ENCODE measurements at places on chromosomes 4 and X.

GRCh38 chr4:74282926-74283325 is 25.3 kb upstream of the EPGN start:
- DNase-seq = no peak

DNA sequence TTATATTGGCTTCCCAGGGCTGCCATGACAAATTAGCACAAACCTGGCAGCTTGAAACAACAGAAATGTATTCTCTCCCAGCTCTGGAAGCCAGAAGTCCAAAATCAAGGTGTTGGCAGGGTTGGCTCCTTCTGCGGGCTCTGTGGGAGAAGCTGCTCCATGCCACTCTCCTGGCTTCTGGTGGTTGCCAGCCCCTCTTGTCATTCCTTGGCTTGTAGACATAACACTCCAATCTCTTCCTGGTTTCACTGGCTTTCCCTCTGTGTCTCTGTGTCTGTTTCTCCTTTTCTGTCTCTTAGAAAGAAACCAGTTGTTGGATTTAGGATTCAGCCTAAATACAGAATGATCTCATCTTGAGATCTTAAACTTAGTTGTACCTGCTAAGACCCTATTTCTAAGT is 85.5 kb downstream of the USP46 start:
- DNase-seq = no peak

DNA sequence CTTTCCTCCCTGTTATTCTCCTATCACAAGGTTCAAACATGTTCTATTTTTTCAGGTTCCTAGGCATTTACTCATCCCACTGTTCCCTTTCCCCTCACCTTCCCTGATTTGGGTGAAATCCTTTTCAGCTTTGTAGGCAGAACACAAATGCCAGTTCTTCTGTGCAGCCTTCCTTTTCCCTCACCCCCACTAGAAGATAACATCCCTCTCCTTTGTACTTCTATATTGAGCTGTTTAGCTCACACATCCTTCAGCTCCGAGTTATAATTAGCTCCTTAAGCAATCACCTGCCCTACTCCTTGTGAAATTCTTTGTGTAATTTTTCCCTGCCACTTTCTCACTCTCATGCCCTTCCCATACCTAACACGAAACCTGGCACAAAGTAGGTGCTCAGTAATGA is 240.9 kb downstream of the AR start:
- no peak for DNase-seq

- DNase-seq = no peak
Measured at GRCh38 chrX:17596061-17596460, 141.2 kb upstream of the SCML1 start.

DNA sequence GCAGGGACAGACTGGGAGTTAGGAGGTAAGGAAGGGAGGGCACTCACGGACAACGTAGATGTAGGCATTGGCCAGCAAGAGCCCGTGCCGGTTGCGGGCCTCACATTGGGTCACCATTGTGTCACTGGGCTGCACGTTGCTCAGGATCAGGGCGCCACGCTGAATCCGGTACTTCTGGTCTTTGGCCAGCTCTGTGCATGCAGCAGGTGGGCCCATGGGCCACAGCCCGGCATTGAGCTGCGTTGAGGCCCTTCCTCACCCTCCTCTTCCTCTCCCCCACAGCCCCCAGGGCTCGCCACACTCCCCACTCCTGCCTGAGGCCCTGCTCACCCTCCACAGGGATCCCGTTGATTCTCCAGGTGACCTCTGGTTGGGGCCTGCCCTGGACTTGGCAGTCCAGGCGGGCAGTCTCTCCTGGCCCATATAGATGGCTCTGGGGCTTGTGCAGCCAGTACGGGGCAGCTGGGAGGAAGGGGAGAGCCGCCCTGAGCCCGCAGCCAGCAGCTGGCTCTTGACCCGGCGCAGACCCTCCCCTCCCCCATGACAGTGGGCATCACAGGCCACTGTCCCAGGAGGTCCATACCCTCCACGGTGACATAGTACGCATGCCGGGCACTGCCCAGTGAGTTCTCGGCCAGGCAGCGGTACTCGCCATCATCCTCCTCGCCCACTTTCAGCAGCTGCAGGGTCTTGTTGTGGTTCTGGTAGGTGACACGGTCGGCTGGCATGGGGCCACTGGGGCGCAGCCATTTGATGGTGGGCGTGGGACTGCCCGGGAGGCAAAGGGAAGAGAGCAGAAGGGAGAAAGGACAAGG is 16.3 kb downstream of the L1CAM start:
- peak; percentile 1 for DNase-seq

DNA sequence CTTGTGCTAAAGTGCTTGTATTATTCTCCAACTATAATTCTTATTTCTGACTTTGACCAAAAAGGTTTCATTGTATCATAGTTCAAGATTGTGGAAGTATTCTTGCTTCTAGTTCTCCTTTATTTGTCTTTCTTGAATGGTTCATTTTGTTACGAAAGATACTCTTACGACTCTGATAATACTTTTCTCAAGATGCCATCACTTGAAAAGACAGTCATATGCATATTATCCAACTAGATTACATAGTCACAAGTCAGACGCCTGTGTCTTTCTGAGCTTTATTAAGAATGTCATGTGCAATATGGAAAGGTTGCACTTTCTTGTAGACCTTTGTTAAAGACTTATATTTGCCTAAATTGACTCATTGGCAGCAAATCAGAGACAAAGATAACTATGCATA is 71.4 kb upstream of the HPGD start:
- DNase-seq = no peak

DNA sequence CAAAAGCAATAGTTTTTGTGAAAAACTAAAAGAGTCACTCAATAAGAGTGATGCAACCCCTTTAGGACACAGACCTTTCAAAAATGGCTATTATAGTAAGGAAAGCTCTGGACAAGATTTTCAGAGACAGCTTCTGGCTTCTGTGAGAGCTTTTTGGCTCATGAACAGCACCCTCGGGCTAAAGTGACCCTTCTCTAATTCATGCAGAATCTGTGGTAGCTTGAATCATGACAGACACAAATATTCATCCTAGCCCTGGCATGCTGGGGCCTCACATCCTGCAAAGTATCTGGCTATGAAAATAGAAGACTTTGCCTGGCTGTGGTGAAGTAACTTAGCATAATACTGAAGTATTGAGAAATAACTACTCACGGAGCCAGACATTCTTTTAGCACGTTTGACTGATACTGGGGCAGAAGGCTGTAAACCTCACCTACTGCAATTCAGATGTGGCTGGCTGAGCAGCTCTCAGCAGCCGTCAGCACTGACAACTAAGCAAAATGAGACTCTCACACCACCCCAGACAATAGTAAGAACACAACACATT is 327.3 kb downstream of the MAPK10 start:
- no peak for DNase-seq

DNA sequence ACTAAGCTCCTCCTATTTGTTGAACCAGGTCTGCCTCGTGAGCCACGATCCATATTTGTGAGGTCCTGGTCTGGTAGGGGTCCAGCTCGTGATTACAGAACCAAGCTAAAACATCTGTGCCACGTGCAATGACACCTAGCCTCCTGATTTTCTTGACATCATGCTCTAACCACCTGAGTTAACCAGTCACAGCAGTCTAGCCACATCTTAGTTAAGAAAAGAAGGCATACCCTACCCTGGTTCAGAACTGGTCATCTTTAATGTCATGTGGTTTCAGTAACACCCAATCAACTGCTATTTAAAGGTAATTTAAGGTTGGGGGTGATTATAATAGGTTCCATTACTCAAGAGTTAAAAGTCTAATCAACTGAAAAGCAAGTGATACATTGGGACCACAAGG is 28.4 kb downstream of the ARHGEF6 start:
- DNase-seq = no peak

DNA sequence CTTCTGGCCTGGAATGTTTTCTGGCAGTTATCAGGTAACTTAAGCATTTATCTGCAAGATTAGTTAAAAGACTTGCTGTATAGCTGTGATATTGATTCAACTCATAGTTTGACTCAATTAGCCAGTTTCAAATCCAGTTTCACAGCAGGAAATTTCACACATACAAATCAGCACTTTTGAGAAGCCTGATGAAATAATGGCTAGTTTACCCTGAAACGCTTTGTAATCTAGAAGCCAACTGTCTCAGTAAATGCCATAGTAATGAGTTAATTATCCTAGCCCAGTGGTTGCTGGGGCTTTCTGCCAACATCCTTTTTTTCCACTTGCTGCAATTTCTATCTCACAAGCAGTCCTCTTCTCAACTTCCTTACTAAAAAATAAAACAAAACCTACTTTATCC is 53.1 kb downstream of the ARHGEF38 start:
- DNase-seq = no peak

GRCh38 chr4:16952462-16952871 is 54.0 kb upstream of the LDB2 start:
- no peak for DNase-seq

GRCh38 chr4:133154725-133155124 is 5.6 kb downstream of the PCDH10 start:
- DNase-seq = no peak

GRCh38 chr4:52366191-52366590 is 292.9 kb downstream of the USP46 start:
- DNase-seq = no peak

DNA sequence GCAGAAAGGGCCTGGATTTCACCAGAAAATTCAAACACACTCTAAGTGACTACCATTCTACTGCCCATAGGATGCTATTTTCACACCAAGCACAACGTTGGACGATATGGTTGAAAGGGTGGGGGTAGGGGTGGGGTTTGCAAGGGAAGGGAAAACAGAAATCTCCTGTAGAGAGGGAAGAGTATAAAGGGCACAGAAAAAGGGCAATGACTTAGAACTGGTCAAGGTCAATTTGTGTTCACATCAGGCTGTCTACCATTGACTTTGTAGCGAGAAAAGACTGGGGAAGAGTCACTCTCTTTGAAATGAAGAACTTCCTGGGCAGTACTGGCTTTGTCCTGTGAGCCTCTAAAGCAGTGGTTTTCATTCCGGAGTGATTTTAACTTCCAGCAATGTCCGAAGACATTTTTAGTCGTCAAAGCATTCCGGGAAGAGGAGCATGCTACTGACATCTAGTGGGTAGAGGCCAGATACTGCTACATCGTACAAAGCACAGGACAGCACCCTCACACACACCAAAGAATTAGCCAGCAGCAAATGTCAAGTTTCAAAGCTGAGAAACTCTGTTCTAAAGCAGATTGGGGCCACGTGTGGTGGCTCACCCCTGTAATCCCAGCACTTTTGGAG is 48.4 kb upstream of the SLC7A3 start:
- DNase-seq = no peak

- DNase-seq = no peak
Measured at GRCh38 chr4:2753436-2753835, 2.7 kb downstream of the TNIP2 start.

- no peak for DNase-seq
Measured at GRCh38 chr4:183384983-183385382, 59.5 kb upstream of the CDKN2AIP start.

DNA sequence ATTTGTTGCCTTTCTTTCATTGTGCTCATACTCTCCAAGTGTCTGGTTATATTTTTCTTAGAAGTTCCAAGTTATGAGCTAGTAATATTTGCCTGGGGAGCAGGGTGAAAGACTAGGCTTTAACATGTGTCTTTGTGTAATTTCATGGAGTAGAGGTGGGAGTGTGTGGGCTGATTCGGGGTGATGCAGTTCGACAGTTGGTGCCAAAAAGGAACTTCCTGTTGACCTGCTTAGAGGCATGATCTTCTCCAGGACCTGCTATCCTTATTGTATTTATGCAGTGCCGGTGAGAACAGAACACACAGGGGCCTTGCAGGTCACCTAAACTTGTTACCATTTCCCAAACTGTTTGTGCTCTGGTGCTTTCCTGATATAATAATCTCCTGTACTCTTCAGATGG is 21.2 kb downstream of the USP53 start:
- DNase-seq = peak; percentile 11

GRCh38 chrX:24899391-24899790 is 116.4 kb downstream of the ARX start:
- no peak for DNase-seq

DNA sequence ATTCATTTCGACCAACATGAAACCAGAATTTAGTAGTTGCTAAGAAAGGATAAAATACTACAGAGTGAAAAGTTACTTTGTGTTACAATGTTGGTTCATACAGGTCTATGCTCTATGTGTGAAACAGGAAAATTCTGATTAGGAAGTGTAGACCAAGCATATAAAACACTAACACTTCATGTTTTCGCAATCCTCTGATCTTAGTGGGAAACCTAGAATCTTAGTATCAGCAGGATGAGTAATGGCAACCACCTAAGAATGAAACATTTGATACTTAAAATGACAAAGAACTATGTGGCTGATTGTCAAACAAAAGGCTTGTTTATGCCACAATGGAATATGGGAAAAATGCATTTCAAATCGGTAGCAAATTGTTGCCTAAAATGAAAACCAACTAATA is 116.1 kb downstream of the AMMECR1 start:
- no peak for DNase-seq

- DNase-seq = no peak
Measured at GRCh38 chr4:25722964-25723363, 67.3 kb downstream of the SLC34A2 start.

DNA sequence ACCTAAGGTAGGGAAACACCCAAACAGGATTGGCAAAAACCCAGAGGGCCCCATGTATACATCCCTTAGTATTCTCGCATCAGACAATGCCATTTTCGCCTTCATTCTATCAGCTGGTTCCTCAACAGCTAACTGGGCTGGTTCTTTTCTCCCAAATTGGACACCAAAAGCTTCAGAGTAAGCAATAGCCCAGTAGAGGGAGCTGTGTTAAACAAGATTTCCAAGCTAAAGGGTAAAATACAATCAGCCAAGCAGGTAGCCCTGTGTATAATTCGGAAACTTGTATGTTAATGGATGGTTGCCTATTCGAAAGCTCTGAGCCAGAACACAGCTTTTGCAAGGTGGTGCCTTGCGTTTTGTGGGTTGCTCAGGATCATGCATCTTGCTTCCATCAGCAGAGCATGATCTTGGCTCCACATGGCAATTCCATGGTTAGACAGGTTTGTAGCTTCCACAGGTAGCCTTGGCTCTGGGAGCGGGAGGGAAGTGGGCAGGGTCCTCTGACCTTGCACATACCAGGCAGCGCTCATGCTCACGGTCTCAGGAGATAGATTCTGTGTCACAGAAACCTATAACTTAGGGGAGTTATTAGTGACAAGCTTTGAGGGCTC is 115.2 kb upstream of the LNX1 start:
- DNase-seq = no peak

Data from CD4-positive, alpha-beta T cell treated with Interleukin-17A for 4 hours (primary cell).